Lower lobe of right lung (tissue), 2 donors: ENCODE measurements at places on chromosomes 6 and 20.

- DNase-seq, result no peak
Measured at GRCh38 chr20:4470375-4470774, 251.3 kb upstream of the PRND start.

GRCh38 chr20:40427026-40427425, 262.0 kb downstream of the MAFB start:
- DNase-seq, result no peak

DNA sequence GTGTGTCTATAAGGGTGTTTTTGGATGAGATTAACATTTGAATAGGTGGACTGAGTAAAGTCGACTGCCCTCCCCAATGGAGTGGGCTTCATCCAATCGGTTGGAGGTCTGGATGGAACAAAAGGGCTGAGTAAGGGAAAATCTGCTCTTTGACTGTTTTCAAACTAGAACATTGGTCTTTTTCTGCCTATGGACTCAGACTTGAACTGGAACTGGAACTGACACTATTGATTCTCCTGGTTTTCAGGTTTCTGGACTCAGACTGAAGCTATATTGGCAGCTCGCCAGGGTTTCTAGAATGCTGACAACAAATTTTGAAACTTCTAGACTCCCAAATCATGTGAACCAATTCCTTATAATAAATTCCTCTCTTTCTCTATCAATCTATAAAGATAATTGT, 498.9 kb upstream of the EPHA7 start:
- no peak for DNase-seq

DNA sequence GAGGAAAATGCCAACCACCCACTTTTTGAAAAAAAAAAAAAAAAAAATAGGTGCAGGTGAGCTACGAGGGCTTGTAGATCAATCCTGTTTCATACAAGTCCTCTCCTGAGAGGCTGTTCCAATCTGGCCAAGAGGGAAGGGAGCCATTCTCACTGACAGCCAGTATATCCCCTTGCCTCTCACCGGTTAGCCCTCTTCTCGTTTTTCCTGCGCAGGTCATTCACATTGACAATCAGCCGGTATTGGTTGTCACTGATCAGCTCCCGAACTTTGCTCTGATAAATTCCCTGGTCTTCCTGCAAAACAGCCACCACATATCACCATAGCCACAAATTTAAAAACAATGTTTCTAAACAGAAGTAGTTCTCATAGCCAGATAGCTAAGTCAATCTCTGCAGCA, 1.4 kb downstream of the MCM3 start:
- DNase-seq, result no peak

DNA sequence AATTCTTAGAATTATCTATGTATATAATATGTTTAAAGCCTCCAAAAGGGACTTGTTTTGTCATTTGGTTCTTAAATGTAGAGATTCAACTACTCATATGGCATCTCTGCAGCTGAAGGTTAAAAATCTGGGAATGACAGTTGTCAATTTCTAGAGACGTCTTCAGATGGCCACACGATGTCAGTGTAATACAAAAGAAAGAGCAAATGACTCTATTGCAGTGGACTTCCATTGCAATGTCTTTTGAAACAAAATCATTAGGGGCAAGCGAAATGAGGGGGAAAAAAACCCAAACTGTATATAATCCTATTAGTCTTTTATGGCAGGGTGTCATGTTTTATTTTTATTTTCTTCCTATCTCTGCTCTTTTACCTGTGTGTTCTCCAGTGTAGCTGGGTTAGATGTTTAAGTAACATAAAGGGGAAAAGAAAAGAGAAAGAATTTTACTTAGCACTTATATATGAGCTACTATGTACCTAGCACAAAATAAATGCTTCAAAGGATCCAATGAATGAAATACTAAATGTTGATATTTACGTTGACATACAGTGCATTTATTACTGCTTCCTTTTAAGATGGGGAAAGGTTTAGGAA, 26.2 kb downstream of the CCN2 start:
- DNase-seq, result no peak
